H1 (cell line): ENCODE measurements at places on chromosomes 13 and 19. TPM values are rescaled to one million over a fixed set of nuclear protein-coding genes. Genes with fewer than 3 reads are reported as not detected.
A peak's percentile ranks its signal among the peaks of the same experiment; 100 is the strongest.

DBP gene
- total RNA-seq: 8.3 and 9.9 TPM in 2 replicates

TSHZ3 gene
- total RNA-seq: 9.3 and 12.3 TPM in 2 replicates

CFAP97D2 gene
- total RNA-seq: not detected in 2 replicates

GRCh38 chr19:5911366-5911765 lies 2.7 kb upstream of the CAPS start:
- DNase-seq: no peak
- no peak overlapping the region for H3K4me3 ChIP-seq
- 0 out of 2 replicates have a peak, but pooled peaks cover 3% of the 10 kb centered on the region for H3K36me3 ChIP-seq
- no peaks in the 10 kb centered on the region for H3K4me1 ChIP-seq

- H3K27me3 ChIP-seq: no peaks in the 10 kb centered on the region
- no peaks in the 10 kb centered on the region; the same call in 1 of the 2 replicates for H3K4me1 ChIP-seq
- no peak for DNase-seq
- no peak overlapping the region for H3K27ac ChIP-seq
- H3K4me3 ChIP-seq: no peak overlapping the region
Observed at GRCh38 chr19:31448221-31448657, 99.0 kb upstream of the TSHZ3 start.

CLDN10 gene
- 36.0 and 41.2 TPM in 2 replicates for total RNA-seq

DNA sequence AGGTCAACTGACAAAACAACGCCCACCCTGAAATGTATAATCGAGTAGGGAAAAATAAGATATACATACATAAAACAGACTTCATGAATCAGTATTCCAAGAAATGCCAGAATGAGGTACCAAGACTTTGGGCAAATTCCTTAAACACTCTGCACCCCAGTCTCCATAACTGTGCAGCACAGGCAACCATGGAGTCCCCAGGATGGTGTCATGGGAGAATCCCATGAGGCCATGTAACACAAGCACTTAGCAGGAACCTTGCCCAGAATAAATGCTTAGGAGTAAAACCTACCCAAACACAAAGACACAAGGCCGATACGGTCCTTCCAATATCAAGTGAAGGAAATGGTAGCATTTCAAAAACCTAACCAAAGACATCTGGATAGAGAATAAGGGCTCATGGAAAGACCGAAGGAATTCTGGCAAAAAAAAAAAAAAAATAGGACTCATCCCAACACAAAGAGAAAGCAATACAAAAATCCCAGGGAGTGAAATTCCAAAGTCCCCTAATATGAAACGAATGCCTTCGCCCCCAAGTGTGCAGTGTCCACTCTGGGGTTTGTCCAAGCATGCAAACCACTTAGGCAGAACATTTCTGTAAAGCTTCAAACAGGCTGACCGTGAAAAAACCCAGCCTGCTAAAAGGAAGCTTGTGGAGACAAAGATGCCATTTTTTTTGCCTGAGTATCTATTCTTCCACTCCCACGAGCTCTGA lies 11.1 kb downstream of the ZC3H4 start:
- H3K27me3 ChIP-seq: no peaks in the 10 kb centered on the region
- no peak overlapping the region for H3K27ac ChIP-seq
- DNase-seq: no peak
- no peak overlapping the region for H3K4me3 ChIP-seq
- H3K36me3 ChIP-seq: no peaks in the 10 kb centered on the region; the same call in 1 of the 2 replicates
- H3K4me1 ChIP-seq: no peaks in the 10 kb centered on the region

DNA sequence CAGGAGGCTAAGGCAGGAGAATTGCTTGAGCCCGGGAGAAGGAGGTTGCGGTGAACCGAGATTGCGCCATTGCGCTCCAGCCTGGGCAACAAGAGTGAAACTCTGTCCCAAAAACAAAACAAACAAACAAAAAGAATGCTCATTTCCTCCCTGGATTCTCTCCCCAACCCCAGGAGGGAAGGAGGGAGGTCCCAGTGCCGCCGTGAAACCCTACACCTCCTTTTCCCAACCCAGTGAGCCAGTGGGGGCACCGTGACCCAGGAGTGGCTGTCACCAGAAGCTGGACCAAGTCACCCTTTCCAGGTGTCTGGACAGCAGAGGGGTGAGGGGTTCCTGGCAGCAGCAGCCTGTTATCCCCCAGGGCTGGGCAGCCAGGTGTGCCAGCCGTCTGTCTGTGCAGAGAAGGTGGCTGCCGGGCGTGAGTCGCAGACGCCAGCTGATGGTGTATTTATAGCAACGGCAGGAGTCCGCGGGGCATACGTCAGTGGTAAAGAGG lies 23.5 kb downstream of the NFIC start:
- 0 out of 2 replicates have a peak, but pooled peaks cover 2% of the 10 kb centered on the region for H3K27me3 ChIP-seq
- no peaks in the 10 kb centered on the region for H3K36me3 ChIP-seq
- DNase-seq: peak; percentile 65
- H3K4me1 ChIP-seq: no peaks in the 10 kb centered on the region
- H3K4me3 ChIP-seq: no peak overlapping the region; the same call in 1 of the 2 replicates

- no peak overlapping the region for H3K4me3 ChIP-seq
- peaks cover 23% of the 10 kb centered on the region for H3K27me3 ChIP-seq
- no peaks in the 10 kb centered on the region for H3K36me3 ChIP-seq
- no peak overlapping the region for H3K27ac ChIP-seq
Observed at GRCh38 chr19:40221858-40222619, 3.9 kb upstream of the TTC9B start.

GPALPP1 gene
- 26.1 and 30.2 TPM in 2 replicates for total RNA-seq

TM9SF2 gene
- 93.3 and 101 TPM in 2 replicates for total RNA-seq

DNA sequence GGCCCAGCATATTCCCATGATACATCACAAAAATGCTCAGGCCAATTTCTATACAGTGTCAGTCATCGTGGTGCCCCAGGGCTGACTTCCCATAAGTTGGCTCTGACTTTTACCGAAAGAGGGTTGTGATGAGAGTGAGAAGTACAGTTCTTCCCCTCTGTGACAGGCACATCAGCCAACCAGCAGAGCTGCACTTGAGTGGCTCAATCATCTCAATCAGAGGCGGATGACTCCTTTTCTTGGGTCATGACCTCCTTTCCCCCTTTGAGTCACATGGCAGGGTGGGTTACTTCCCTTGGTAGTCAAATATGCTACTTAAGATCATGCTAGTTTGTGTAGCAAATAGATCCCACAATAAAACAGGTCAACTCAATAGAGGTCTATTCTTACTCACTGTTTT lies 6.9 kb upstream of the AMER2 start:
- H3K4me3 ChIP-seq: no peak overlapping the region
- H3K27me3 ChIP-seq: peaks cover 1% of the 10 kb centered on the region
- no peak for DNase-seq
- no peaks in the 10 kb centered on the region; the same call in 1 of the 2 replicates for H3K4me1 ChIP-seq

ZNF491 gene
- total RNA-seq: 0.78 and 0.84 TPM in 2 replicates

ZNF441 gene
- 0.23 and 0.48 TPM in 2 replicates for total RNA-seq

- H3K36me3 ChIP-seq: no peaks in the 10 kb centered on the region
- H3K4me3 ChIP-seq: no peak overlapping the region
- H3K27ac ChIP-seq: no peak overlapping the region
- H3K4me1 ChIP-seq: peaks cover 4% of the 10 kb centered on the region; the same call in 1 of the 2 replicates
- DNase-seq: no peak
Observed at GRCh38 chr13:99196466-99197116, 4.1 kb upstream of the UBAC2 start.

GRCh38 chr19:8512115-8512967 lies 1.6 kb downstream of the ZNF414 start:
- H3K27me3 ChIP-seq: no peaks in the 10 kb centered on the region
- 0 out of 2 replicates have a peak overlapping the region, but pooled peaks have one; percentile 21 for H3K27ac ChIP-seq
- H3K4me1 ChIP-seq: peaks cover 5% of the 10 kb centered on the region
- DNase-seq: peak; percentile 84

- no peak overlapping the region for H3K27ac ChIP-seq
- no peak overlapping the region for H3K4me3 ChIP-seq
- peaks cover 2% of the 10 kb centered on the region; the same call in 1 of the 2 replicates for H3K36me3 ChIP-seq
- no peak for DNase-seq
Observed at GRCh38 chr13:110628477-110628793, 13.1 kb downstream of the NAXD start.

DNA sequence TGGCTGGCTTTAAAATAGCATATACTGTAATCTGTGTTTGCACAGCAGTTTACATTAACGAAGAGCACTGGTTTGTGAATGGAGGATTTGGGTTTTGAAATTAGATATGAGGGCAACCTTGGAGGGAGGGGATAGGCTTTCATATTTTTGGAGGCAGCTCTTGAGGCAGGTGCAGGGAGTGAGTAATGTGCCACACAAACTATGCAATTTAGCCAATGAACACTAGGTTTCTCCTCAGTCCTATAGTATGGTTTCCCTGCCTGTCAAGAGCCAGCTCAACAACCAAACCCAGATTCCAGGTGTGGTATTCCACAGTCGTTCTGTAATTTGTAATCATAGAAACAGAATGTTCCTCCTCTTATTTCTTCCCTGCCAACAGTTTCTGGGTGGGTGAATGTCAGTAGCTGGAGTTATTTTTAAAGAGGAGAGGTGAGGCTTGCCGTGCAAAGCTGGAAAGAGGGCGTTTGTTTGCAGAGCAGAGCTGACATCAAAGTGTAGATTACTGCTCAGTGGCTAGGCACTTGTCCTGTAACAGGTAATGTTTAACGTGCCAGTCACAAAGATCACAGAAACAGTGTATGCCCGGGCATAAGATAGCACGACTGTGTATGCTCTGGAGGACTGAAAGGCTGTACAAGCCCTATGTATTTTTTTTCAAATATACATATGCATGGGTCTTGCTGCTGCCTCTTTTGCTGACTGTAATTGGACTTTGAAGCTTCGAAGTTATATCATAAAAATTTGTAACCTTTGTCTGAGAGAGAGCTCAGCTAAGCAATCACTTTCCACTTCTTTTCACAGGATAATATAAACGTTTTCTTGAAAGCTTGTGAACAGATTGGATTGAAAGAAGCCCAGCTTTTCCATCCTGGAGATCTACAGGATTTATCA lies 124.2 kb downstream of the LMO7 start:
- no peak overlapping the region for H3K4me3 ChIP-seq
- no peaks in the 10 kb centered on the region for H3K27me3 ChIP-seq
- H3K4me1 ChIP-seq: no peaks in the 10 kb centered on the region
- H3K36me3 ChIP-seq: no peaks in the 10 kb centered on the region
- no peak for DNase-seq
- no peak overlapping the region for H3K27ac ChIP-seq

BCL3 gene
- 1.7 and 2.4 TPM in 2 replicates for total RNA-seq

DNA sequence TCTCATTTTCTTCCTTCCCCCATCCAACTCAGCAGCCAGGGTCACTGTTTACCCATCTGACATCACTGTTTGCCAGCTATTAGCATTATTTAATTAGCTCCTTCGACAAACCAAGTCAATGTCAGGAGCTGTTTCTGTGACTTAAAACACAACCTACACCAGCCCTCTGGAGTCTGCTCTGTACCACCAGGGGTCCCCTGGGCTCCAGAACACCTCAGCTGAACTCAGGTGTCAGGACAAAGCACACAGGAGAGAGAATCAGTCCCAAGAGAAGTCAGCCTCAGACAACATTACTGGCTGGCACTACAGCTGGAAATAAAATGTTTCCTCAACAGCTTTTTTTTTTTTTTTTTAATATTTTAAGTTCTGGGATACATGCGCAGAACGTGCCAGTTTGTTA lies 45.1 kb downstream of the DCLK1 start:
- no peaks in the 10 kb centered on the region for H3K36me3 ChIP-seq
- H3K27me3 ChIP-seq: no peaks in the 10 kb centered on the region
- peaks cover 3% of the 10 kb centered on the region for H3K4me1 ChIP-seq

DNA sequence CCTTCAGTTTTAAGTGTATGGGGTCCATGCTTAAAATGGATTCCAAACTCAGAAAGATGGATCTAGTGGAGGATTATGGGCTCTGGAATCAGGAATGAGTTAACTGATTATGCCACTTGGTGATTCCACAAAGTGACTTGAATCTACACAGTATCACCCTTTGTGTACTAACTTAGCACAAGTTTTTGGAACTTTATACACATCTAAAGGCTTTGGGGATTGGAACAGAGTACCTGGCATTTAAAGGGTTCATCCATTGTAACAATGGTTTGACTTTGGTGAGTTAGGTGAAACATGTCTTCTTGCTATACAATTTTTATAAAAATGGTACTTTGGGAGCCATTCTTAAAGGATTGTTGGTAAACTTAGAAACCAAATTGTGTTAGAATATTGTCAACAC lies 1.1 kb downstream of the RPL21 start:
- no peak for DNase-seq
- H3K4me3 ChIP-seq: peak overlapping the region; percentile 99
- no peaks in the 10 kb centered on the region for H3K27me3 ChIP-seq
- peak overlapping the region; percentile 99 for H3K27ac ChIP-seq

MICOS13 gene
- total RNA-seq: 17.3 and 20.4 TPM in 2 replicates

DNA sequence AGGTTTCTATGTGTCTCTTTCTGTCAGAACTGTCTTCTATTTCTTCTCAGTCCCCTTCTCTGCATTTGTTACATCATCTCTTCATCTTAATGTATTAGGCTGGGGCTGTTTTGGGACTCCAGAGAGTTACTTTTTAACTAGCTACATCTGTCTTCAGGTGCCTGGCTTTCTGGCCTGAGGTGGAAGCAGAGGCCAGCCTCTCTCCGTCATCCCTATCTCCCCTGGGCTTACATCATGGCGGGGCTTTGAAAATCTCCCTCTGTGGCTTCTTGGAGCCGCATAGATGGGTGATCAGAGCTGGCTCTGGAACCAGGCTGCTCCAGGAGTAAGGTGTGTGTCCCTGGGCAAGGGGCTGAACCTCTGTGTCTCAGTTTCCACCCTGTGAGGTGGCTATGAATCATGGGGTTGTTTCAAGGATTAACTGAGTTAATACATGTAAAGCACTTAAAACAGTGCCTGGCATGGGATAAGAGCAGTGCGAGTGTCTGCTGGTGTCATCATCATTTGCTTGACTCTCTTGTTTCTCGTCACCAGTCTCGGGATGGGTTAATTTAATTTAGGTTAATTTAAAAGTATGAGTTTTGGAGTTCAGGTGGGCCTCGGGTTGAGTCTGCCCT lies 2.0 kb downstream of the EPN1 start:
- H3K27me3 ChIP-seq: no peaks in the 10 kb centered on the region
- no peak overlapping the region for H3K4me3 ChIP-seq
- peaks cover 6% of the 10 kb centered on the region; the same call in 1 of the 2 replicates for H3K4me1 ChIP-seq
- DNase-seq: no peak

DNA sequence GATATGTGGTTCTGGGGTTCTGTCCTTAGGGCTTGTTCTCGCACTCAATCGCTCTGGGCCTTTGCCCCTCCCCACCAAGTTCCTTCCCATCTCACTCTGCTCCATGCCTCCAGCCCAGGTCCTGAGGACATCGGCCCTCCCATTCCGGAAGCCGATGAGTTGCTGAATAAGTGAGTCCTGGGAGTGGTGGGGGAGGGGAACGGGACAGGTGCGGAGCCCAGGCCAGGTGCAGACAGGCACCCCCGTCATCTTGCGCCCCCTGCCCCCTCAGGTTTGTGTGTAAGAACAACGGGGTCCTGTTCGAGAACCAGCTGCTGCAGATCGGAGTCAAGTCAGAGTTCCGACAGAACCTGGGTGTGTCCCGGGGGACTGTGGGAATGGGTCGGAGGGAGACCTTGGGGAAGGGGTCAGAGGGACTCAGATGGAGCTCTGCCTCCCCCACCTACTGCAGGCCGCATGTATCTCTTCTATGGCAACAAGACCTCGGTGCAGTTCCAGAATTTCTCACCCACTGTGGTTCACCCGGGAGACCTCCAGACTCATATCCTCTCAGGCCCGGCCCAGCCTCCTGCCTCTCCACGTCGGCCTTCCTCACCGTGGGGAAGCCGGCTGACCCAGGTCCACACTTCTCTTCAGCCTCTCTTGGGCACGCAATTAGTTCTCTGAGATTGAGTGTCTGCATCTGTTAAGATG lies 10.1 kb downstream of the FUZ start:
- peaks cover 4% of the 10 kb centered on the region for H3K4me1 ChIP-seq
- H3K27ac ChIP-seq: 0 out of 2 replicates have a peak overlapping the region, but pooled peaks have one; percentile 30
- no peaks in the 10 kb centered on the region for H3K27me3 ChIP-seq
- H3K36me3 ChIP-seq: peaks cover 2% of the 10 kb centered on the region
